Hematopoietic multipotent progenitor cell treated with erythropoietin and hydrocortisone succinate and interleukin-3 and kit ligand, for 4 days (in vitro differentiated cells): ENCODE measurements at places on chromosomes 6 and 20.
A peak's percentile ranks its signal among the peaks of the same experiment; 100 is the strongest.

DNA sequence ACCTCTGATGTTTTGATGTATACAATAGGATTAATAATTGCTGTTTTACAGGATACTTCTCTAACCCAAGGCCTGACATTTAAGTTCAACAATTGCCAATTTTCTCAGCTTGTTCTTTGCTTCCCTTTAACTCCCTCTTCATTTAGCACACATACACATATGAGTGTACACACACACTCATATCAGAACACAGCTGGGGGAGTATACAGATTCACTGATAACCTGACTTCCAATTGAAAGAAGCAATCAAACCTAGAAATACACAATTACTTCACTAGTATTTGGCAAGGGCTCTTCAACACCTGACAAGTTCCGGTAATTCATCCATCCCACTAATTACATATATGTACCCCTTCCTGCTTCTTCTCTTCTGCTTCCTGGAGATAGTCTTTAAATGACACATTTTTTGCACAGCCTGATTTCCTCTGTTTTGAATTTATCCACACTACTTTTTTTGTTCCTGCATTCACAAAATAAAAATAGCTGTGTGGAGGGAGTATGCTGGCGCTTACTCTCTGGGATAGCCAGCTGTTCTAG lies 11.2 kb downstream of the UST start:
- no peak for DNase-seq

DNA sequence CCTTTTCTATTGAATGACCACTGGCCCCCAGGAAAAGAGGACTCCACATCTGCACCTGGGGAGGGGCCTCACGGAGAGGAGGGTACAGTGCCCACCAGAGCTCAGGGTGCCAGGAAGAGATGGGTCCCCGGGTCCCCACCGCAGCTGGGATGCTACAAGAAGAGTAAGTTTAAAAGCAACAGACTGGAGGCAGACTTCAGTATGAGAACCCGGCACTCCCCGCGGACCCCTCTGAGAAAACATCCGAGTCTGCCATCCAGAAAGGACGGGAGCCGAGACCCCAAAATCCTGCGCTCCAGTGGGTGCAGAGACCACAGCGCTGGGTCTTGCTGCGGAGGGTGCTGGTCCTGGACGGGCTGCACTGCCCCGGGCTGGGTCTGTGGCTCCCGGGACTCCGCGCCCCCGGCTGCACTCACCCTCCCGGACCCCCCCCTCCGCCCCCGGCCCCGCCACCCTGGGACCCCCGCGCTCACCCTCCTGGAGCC lies 350 bp downstream of the HELZ2 start:
- no peak for DNase-seq

DNA sequence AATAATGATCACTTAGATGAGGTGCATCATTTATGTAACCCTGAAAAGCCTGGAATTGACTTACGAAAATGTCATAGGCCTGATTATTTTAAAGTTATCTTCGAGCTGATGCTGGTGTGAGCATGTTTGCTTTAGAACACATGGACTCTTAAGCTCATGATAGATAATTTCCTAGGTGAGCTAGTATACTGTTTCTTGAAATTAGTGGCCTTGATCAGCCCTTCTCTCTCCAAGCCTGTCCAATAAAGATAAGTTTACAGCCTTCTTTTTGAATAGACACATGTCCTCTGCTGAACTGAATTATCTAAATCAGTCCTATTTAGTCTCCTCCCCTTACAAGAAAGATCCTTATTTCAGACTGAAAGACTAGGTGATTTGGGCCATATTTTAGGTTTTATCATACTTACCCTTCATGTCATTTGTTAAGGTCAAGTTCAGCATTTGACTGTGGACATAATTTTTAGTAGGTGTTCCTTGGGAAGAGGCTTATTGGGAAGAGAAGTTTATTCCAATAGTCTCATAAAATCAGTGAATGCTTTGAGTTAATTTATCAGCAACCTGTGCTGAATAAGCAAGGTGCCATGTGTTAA lies 15.3 kb downstream of the FOXO3 start:
- peak; percentile 72 for DNase-seq

DNA sequence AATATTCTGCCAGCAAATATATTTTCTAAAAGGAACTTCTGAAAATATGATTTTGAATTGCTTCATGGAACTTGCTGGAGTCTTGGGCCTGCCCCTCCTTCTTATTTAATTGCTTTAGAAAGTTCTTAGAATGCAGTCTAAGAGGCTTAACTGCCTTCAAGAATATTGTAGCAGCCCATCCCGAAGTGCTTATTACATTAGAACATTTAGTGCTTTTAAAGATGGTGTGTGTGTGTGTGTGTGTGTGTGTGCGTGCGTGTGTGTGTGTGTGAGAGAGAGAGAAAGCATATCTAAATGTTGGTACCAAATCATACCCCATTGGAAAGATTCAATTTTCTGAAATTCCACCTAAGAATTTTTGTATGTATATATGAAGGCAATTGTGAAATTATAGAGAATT lies 193.5 kb downstream of the SLC24A3 start:
- DNase-seq = no peak

- DNase-seq = peak; percentile 28
These were observed 43.7 kb downstream of the TOP1 start for GRCh38 chr20:41072190-41072863.

DNA sequence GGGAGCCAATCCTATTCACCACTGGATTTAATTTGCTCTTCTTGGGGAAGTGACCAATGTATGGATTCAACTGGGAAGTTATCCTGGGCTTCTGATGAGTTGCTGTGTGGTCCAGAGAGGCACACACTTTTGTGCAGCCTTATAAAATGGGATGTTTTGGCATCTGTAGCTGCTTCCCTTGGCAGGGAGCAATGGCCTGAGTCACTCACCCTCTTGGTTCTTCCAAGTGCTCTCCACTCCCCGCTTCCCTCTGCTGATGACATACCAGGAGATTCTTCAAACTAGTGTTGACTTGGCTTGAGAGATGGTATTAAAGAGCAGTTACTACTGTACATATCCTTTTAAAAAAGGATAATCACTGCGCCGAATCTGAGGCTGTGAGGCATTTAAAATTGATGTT lies 105.8 kb downstream of the JARID2 start:
- no peak for DNase-seq
